ENCODE measurements at places on chromosomes 1 and 21.
A peak's percentile ranks its signal among the peaks of the same experiment; 100 is the strongest.

DNA sequence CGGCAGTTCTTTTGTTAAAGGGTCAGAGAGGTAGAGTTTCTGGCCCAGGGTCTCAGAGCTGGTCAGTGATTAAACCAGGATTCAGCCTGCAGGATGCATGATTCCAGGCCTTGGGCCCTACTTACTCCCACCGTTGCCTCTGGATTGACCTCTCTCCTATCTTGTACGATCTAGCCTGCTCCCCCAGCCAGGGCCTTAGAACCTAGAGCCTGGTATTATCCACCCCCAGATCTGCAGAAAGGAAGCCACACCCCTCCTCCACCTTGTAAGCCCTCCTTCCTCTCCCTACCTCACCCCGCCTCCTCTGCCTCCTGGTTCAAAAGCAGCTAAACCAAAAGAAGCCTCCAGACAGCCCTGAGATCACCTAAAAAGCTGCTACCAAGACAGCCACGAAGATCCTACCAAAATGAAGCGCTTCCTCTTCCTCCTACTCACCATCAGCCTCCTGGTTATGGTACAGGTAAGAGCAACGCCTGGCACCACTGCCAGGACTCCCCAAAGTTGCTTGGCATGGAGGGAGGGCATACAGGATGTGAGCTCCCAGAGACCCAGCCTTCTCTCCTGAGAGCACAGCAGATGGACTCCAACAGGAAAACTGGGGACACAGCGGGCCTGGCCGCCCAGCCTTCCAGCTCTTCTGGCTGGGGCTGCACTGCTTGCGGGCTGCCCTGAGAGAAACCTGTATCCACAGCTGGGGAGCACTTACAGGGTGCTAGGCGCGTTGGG lies at the start of gene CD52:
CD52 (plus strand) TSS at position 347 of the 726 bp plus-strand sequence; CDS start at position 407, 60 bp downstream.
- peak; percentile 93 for DNase-seq

- DNase-seq: no peak
These were observed 279.6 kb downstream of the BACH1 start for GRCh38 chr21:29578306-29578705.

DNA sequence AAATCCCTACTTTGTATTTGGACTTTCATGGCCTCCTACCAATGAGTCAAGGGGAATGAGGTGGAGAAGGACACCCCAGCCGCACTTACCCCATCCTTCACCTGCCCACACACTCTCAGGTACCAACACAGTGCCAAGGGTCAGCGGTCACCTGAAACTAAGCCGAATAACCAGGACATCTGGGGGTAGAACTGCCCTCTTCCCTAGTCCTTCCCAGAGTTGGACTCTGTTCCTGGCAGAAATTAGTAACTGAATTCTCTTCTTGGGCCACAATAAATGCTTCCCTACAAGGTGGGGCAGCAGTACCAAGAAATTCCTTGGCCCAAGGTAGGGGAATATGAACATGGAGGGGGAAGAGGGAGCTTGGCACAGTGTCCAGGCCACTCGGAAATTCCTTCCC lies 7.3 kb downstream of the SLC45A3 start:
- DNase-seq: no peak

DNA sequence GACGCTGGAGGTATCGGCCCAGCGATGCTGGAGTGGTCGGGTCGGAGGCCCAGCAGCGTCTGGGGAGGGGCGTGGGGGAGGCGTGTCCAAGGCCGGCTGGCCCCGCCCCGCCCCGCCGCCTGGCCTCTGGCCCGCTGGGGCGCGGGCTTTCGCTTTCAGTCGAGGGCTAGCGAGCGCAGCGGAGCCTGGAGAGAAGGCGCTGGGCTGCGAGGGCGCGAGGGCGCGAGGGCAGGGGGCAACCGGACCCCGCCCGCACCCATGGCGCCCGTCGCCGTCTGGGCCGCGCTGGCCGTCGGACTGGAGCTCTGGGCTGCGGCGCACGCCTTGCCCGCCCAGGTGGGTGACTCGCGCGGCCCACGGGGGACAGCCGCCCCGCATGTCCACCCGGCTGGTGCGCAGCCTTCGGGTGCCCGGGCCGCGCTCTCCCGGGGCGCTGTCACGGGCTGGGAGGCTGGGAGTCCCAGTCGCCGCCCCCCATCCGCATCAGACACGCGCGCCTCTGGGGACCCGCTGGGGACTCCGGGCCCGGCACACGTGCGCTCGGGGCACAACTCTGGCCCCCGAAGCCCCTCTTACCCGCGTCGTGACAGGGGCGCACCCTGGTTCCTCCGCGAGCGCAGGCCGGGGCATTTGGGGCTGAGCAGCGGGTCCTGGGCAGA lies at the start of gene TNFRSF1B:
TNFRSF1B (plus strand) TSS at position 158 of the 659 bp plus-strand sequence; CDS start at position 259, 101 bp downstream.
- DNase-seq: no peak

DNA sequence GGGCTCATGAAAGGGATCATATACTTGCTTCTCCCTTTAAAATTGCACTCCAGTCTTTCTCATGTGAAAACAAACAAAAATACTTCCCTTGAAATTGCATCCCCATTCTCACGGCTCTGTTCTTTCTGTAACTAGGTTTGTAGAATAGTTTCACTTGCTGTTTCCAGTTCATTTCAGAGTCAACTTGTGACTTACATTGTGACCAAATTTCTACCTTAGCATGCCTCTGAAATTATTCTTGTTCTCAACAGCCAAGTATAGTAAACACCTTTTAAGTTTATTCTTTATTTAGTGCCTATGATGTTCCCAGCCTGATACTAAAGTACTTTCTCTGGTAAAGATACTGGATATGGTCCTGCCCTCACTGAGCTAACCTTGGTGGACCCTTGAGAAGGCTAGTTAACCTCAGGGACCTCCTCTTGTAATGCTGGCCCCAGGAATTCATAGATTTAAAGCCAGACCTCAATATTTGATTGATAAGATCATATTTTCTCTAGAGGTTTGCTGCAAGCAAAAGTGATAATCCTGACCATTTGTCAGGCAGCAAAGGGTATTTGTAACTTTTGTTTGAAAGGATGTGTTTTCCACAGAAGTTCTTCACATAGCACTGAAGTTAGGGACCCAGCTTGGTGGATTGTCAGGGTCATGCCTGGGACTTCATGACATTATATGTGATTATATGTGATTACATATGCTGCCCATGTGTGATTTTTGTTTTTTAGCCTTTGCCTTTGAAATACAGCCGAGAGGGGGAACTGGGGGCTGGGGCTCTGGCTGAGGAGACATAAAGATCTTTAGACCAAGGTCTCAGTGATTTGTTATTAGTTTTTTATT lies 29.6 kb downstream of the VANGL2 start:
- no peak for DNase-seq

- DNase-seq: no peak
These were observed 5.2 kb downstream of the ADAMTS4 start for GRCh38 chr1:161193561-161194235.

- no peak for DNase-seq
These were observed 11.9 kb downstream of the HECTD3 start for GRCh38 chr1:44999232-44999631.

- no peak for DNase-seq
These were observed 5.2 kb upstream of the ABCB10 start for GRCh38 chr1:229563701-229564100.

GRCh38 chr1:86517336-86517735 lies 29.5 kb upstream of the CLCA4 start:
- DNase-seq: no peak

- no peak for DNase-seq
These were observed 41.1 kb downstream of the TNFSF18 start for GRCh38 chr1:173009597-173009996.

- DNase-seq: peak; percentile 11
These were observed 5.3 kb upstream of the MROH9 start for GRCh38 chr1:170929835-170930554.

DNA sequence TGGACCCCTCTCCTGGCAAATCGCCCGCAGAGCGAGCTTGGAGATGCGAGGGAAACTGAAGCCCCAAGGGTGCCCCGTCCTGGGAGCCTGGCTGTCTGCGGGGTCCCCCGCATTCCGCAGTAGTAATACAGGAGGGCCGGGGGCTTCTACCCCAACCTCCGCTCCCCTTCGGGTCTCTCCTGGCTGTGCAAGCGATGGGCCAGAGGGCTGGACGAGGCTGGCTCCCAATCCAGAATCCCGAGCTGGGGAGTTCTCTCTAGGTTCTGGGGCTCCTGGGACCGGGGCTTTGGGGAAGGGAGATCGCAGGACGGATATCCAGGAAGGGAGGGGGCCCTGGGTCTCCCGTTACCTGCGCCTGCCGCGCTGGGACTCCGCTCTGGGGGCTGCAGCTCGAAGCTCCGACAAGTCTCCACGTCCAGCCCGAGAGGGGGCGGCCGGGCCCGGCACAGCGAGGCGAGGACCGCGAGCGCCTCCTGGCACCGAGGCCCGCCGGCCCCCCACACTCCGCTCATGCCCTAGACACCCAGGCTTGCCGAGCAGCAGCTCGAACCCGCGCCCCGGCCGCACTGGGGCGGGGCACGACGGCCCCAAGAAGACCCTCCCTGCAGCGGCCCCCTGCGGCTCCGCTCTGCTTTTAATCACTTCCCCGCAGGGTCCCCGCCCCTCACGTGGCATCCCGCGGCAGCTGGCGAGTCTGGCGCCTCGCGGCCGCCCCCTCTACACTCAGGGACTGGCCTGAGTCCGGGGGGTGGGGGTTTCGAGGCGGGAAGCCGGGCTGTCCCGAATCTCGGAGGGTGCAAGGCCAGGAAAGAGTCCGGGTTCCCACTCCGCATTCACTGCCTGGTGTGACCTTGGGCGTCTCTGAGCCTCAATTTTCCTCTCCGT lies at the start of gene SYT6:
SYT6 (minus strand) TSS at position 609 of the 885 bp plus-strand sequence; CDS start at position 512, 97 bp downstream.
- no peak for DNase-seq

GRCh38 chr21:19833082-19833481 lies 1165.1 kb upstream of the NCAM2 start:
- DNase-seq: no peak

DNA sequence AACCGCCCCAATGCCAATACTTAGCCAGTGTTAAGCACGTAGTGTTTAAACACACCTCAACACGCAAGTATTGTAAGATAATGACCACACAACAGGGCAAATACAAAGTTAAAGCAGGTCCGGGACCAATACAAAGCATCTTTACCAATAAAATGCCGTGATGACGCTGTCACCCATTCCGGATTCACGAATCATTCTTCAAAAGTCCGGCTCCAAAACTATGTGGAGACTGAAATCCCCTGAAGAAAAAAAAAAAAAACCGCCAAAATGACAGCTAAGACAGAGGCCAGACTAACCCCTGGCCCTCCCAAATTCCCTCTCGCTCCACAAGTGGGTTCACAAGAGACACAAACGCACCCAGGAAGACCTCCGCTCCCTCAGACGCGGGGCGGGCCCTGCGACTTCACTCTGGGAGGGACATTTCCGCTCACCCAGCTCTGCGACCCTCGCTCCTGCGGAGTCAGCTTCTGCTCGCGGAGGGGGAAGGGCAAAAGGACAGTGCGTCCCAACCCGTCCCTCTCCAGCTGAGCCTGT lies 625 bp upstream of the DARS2 start:
- no peak for DNase-seq

GRCh38 chr21:16873596-16873995 lies 639.2 kb upstream of the CXADR start:
- no peak for DNase-seq

DNA sequence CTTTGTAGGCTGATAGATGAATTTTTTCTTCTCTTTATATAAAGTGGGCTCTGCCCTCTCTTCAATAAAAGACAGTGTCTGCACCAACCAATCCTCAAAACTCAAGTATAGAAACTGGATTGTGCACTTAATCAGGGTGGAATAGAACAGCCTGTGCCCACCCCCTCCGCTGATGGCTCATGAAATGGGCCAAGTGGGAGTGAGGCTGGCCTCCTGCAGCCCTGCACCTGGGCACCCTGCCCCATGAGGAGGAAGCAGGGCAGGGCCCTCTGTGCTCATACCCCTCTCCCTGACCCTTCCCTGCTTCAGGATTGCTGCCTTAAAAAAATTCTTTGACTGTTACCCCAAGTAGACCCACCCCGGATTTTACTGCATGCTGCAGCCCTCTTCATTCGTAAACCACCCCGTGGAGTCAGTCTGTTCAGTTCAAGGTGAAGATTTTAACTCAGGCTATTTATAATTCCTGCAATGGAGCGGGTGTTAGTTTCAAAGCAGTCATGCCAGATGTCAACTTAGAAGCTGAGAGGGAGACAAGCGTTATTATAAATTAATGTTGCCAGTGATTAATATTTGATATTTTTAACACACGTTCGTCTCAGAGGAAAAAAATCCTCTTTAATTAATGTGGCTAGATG lies 15.8 kb downstream of the PROK1 start:
- DNase-seq: no peak

GRCh38 chr1:69587391-69587790 lies 19.7 kb downstream of the LRRC7 start:
- DNase-seq: no peak

- no peak for DNase-seq
These were observed 27.7 kb downstream of the VANGL2 start for GRCh38 chr1:160428053-160428452.

DNA sequence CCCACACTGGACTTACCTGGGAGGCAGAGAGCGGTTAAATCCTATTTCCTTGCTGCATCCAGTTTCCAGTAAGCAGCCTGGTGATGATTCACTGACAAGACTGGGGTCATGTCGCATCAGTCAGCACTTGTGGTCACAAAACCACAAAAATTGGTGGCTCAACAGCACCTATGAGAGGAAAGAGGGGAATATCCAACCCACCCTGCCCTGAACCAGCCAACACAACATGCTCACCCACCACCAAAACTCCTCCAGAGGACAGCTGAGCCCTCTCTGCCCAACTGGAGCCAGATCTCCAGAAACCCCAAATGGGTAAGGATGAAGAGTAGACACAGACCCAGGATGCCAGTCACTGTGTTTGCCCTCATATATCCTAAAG lies 64.0 kb downstream of the CD46 start:
- no peak for DNase-seq

DNA sequence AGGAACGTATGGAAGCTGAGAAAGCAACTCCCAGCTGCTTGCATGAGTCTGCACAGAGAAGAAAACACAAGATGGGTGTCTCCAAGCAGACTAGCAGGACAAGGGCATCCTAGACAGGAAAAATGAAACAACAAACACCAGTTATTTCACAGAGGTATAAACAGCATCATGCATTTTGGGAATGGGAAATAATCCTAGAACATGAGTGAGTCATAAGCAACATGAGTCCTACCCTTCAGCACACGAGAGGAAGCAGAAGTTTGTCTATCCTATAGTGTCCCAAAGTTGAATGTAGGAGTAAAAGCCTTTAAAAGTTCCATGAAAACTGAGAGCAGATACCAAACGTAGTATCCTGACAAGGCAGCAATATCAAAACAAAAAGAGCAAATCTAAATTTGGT lies 11.3 kb upstream of the FRRS1 start:
- DNase-seq: no peak

DNA sequence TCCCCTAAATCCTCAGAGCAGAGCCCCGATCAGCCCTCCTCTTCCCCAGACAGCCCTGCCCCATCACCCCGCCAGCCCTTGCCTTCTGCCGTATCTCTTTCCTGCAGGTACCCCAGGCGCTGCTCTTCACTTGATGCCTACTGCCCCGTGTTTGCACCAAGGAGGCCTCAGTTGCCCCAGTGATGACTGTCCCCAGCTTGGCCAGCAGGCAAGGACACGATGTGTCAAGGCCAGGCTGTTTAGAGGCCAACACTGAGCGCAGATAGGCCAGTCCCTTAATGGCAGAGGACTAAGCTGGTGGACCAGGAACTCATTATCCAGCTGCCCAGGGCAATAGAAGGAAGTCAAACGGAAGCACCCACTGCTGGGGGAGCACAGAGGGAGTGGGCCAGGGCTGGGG lies 68.4 kb downstream of the CAMK2N1 start:
- no peak for DNase-seq

All from thymus (tissue), 14 donors.